ENCODE measurements at places on chromosomes 5 and 9.

- no peak for DNase-seq
These were observed 45.1 kb downstream of the C9orf50 start for GRCh38 chr9:129575818-129576217.

DNA sequence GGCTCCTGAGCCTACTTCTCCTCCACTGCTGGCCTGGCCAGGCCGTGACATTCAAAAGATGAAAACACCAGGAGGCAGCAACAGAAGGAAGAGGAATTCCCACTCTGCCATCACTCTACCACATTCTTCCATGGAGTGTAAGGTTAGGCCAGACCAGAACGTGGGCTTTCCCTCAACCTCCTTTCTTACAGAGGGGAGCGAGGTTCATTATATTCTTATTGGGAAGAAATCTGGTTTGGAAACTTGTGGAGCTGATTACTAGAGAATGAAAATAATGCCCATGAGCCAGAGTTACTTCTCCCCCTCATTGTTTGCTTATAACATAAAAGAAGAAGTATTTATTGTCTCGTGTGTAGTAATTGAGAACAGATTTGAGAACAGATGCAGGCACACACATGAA lies 136.3 kb upstream of the BASP1 start:
- DNase-seq: no peak

DNA sequence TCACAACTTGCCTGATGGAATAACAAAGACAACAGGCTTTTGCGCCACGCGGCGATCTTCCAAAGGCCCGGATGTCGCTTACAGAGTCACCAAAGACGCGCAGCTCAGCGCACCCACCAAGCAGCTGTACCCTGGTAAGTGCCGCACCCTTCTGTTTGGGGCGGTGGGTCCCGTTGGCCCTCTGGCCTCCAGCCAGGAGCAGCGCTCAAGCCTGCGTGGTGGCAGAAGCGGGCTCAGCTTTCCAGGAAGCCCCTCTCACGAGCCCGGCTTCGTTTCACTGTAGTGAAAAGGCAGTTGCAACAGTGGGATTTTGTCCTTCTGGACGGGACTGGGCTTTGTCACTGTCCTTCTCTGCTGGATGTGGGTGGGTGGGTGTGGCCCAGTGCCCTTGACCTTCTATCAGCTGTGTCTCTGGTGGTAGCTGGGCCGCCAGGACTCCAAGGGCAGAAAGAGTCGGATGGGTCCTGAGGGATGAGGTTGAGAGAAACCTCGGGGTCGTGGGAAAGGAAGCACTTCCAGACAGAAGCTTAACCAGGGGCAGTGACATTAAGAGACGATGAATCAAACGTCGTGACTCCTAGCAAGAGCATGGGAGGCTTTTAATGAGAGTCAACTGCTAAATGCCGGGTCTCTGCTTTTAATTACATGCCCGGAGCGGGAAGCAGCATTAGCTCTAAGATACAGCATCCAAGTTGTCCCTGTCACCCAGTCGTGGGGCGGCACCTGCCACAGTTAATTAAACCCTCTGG lies 49.5 kb downstream of the COL5A1 start:
- DNase-seq: no peak

- no peak for DNase-seq
These were observed 158.1 kb upstream of the ADRA1B start for GRCh38 chr5:159758189-159758588.

GRCh38 chr9:108057421-108058134 lies 568.0 kb upstream of the KLF4 start:
- no peak for DNase-seq

GRCh38 chr9:2872250-2872930 lies 28.5 kb upstream of the PUM3 start:
- DNase-seq: peak; percentile 31

DNA sequence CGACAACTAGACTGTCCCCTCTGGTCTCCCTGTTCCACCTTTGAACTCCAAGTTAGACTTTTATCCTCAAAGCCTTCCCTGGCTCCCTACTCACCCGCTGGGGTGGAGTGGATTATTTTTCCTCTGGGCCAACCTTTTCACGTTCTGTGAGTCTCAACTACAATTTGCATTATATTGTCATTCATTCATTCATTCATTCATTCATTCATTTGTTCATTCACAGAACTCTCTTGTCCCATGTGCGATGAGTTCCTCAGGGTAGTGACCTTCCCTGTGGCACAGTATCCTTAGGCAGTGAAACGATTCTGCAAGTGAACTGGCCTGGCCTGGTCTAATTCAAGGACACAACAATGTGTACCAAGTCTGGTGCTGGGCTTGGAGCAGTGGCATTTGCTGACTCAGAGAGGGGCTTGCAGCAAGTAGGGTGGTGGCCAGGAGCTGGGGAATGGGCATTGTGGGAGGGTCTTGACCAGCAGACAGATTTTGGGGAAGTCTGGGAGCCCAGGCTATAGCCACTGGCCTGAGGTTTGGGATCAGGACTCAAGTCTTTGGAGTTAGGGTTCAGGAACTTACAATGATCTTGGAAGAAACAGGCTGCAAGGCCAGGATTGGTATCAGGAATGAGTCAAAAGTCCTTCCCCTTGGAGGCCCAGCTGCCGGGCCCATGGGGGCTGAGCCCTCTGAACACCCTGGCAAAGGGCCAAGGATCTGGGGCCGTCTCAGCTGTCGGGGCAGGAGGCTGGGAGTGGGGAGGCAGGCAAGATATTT lies 37.2 kb upstream of the COL15A1 start:
- no peak for DNase-seq

GRCh38 chr5:109455598-109456096 lies 45.9 kb upstream of the PJA2 start:
- no peak for DNase-seq

DNA sequence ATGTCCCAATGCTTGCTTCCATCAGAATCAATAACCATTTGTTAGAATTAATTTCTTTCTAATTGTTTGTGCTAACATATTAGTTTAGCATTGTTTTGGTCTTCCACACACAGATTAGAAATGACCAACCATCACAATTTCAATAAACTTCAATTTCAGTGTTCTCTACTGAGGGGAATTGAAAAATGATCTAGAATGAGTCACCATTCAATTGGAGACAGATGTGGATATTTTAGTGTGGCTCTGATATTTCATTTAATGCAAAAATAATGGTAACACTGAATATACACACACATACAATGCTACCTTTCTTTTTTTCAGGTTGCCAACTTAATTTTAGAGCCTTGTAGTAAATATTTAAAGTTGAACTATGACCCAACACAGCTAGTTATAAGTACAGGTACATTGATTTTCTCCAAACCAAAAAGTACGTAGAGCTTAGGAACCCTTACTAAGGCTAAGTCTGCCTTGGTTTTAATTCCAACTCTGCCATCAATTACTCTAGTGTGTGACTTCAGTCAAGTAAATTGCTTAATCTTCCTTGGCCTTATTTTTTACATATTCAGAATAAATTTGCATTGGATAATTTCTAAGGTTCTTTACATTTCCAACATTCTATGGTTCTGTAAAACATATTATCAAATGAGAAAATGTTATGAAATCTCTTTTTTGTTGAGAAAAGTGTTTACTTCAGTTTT lies 143.9 kb downstream of the DMRTA1 start:
- no peak for DNase-seq

DNA sequence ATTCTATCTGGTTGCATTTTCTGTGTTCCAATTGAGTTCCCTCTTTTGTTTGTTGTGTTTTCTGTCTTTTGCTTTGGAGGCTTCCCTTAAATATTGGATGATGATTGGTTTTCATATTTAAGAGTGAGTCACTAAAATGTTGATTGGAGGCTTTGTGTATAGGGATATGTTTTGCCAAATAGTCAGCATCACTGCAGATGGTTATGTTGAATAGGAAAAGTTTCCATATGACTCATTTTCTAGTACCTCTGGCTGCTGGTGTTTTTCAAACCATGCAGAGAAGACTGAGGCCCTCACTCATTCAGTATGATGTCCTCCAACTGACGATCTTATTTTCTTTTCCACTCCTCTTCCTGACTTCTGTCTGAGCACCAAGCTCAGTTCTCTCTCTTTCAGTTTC lies 1290.0 kb downstream of the EFNA5 start:
- DNase-seq: no peak

- DNase-seq: peak; percentile 25
These were observed 10.9 kb upstream of the LAMC3 start for GRCh38 chr9:130997925-130998596.

- no peak for DNase-seq
These were observed 14.3 kb downstream of the ABL1 start for GRCh38 chr9:130849356-130849755.

DNA sequence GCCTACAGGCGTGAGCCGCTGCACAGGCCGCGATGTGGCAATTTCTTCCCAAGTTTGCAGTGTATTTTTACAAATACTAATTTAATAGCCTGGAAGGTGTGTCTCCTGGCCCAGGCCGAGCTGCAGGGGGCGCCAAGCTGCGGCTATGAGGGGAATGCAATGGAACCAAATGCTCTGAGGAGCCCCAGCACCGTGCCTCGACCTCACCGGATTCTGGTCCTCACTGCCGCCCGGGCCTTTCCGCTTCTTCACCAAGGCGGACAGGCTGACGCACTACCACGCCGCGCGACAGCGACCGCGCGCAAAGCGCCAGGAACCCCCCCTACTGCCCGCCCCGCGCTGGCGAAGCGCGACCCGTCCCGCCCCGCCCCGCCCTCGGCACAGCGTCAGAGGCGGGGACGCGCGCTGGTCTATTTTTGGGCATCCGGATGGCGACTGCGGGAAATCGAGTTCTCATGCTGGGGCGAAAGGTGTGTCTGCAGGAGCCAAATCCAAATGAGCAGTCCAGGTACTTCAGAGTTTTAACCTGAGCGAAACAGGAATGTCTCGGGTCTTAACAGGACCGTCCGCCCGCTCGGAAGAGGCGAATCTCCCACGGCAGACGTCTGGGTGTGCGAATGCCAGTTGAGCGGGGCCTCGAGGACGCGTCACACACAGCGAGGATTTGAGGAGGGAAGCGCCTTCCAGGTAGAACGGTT lies 31.7 kb upstream of the PRXL2C start:
- no peak for DNase-seq

GRCh38 chr5:8905021-8905420 lies 640.9 kb downstream of the SEMA5A start:
- peak; percentile 2 for DNase-seq

GRCh38 chr9:108655818-108656217 lies 200.0 kb downstream of the ACTL7B start:
- DNase-seq: no peak

- DNase-seq: no peak
These were observed 23.3 kb upstream of the TRIM14 start for GRCh38 chr9:98142182-98142907.

DNA sequence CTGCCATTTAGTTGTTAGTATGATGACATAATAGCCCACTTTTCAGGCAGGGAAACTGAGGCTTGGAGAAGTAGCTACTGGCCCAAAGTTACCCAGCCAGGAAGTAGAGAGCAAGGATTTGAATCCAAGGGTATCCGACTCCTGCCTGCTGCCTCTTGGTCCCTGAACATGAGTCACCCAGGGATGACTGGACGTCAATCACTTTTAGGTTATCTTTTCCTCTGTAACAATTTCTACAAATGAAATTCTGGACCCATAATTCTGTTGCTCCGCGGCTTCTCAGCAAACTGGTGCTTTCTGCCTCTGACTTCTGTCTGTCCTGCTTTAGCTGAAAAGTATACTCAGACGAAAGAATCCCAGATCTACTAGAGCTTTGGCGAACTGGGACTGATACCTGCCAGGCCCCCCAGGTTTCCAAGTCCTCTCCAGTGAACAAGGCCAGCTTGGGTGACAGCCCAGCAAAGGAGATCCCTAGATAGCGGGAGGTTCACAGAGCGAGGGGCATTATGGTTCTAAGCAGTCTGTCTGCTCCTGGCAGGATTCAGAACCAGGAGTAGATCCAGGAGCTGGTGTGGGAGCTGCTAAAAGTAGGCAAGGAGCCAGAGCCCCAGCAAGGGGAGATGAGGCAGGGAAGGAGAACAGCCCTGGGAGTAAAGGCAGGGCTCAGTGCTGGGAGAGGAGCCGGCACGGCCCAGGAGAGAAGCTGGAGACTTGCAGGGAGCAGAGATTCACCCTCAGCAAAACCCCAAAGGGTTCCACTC lies 20.6 kb downstream of the OLFML2A start:
- DNase-seq: no peak

DNA sequence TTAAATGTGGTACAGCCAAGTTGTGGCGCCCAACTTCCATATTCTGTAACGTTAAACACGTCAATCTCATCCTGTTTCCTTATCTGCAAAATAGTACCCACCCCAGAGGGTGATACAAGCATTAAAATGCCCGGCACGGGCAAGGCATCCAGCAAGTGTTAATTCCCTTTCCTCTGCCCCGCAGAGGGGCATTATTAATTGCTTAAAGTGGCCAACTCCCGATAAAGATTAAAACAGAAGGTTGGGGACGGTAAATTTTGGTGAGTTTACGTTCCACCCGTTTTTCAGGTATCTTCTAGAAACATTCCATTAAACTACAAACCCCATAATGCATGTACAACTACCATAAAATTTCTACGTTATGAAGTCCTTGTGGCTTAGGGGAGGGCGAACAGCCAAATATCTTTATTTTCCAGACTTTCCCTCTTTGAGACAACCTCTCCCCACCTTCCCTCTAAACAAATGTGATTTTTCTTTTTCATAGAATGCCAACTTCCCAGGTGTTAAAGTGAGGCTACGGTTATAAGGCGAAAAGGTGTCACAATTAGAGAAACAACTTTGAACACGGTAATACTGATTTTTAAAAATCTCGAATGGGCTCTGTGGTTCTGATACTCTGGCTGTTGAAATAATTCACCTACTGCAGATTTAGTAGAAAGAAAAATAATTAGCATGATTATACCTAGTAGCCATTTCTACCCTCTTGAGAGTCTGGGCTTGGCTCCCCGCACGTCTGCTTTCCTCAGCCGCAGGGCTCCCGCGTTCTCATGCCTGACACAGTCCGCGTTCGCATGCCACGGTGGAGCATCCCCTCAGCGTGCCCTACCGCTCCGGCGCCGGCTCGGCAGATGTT lies 1.2 kb upstream of the GPBP1 start:
- DNase-seq: no peak

DNA sequence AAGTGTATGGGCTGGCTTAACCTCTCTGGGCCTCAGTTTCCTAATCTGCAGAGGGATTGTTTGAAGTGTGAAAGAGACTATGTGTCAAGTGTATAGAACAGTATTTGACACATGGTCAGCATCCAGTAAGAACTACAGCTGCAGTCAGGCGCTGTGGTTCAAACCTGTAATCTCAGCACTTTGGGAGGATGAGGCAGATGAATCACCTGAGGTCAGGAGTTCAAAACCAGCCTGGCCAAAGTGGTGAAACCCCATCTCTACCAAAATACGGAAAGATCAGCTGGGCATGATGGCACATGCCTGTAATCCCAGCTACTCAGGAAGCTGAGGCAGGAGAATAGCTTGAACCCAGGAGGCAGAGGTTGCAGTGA lies 31.9 kb upstream of the STING1 start:
- DNase-seq: no peak

- no peak for DNase-seq
These were observed 22.8 kb downstream of the SMIM3 start for GRCh38 chr5:150801117-150801927.

GRCh38 chr9:115980502-115980901 lies 173.1 kb upstream of the PAPPA start:
- DNase-seq: no peak

DNA sequence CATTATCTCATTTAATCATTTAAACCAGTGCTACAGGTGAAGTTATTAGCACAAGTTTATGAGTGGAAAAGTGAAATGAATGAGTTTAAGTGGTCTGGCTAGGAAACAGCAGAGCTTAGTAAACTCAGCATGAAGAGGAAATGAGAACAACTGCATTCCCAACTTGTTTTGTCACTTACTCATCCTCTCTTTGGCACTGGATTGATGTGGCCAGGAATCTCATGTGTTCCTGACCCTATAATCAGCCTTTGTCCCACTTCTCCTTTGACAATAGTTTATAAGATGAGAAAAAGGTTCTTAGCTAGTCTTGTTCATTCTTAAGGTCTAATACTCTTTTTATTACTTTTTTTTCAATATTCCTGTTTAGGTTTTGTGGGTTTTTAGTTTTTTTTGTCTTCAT lies 559.2 kb upstream of the TLE4 start:
- DNase-seq: no peak
